ENCODE measurements at places on chromosomes 2 and 18.

DNA sequence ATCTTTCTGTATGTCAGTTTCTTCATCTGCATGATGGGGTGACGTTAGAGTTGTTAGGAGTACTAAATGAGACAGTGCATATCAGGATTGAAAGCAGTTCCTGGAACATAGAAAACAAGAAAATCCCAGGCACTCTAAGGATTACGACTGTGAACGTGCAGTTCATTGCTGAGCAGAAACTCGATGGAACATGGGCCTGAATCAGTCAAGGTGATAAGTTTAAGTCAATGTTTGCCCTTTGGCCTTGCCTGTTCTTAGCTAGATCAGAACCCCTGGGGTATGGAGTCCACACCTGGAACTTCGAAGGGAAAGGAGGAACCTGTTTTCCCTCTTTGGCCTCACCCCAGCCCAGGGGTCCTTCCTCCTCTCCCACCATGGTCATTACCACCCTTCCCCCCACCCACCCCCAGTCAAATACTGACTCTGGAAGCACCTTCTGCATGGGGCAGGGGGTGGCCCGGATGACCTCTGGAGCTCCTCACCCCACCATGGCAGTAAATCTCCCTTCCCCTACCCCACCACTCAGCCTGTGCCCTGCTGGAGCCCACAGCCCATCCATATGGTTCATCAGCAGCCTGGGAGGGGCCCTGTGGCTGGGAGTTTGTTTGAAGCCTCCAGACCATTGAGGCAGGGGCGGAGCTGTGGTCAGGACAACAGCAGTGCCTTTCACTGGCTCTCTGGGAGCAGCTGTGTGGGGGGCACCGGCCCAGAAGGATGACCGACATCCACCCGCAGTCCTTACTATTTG is 164.1 kb downstream of the SMAD7 start:
- H3K36me3 ChIP-seq = no peaks in the 10 kb centered on the region
- no peaks in the 10 kb centered on the region for H3K27me3 ChIP-seq

DNA sequence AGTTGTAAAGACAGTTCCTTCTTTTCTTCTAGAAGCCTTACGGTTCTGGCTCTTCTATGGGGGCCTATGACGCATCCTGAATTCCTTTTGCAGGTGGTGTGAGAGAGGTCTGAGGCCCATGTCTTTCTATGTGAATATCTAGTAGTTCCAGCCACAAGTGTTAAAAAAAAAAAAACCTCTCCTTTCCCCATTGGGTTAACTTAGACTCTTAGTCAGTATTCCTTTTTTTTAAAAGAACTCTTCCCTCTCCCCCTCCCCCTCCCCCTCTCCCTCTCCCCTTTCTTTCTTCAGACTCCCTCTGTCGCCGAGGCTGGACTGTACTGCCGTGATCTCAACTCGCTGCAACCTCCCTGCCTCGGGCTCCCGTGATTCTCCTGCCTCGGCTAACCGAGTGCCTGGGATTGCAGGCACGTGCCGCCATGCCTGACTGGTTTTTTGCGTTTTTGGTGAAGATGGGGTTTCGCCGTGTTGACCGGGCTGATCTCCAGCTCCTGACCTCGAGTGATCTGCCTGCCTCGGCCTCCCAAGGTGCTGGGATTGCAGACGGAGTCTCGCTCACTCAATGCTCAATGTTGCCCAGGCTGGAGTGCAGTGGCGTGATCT is 11.4 kb upstream of the CIDEA start:
- H3K4me3 ChIP-seq = no peak overlapping the region
- H3K36me3 ChIP-seq = no peaks in the 10 kb centered on the region
- DNase-seq = no peak
- no peak overlapping the region for H3K27ac ChIP-seq

GRCh38 chr2:109029490-109030201 is 40.6 kb upstream of the EDAR start:
- no peaks in the 10 kb centered on the region for H3K36me3 ChIP-seq
- H3K4me3 ChIP-seq = no peak overlapping the region
- H3K27ac ChIP-seq = no peak overlapping the region
- no peaks in the 10 kb centered on the region for H3K27me3 ChIP-seq
- DNase-seq = no peak

GRCh38 chr2:20421336-20421987 is 25.4 kb upstream of the RHOB start:
- peak overlapping the region; percentile 11 for H3K27ac ChIP-seq
- H3K4me3 ChIP-seq = no peak overlapping the region
- H3K4me1 ChIP-seq = peaks cover 12% of the 10 kb centered on the region
- no peaks in the 10 kb centered on the region for H3K27me3 ChIP-seq
- peak; percentile 74 for DNase-seq

GRCh38 chr2:67453310-67453709 is 56.2 kb downstream of the ETAA1 start:
- no peak overlapping the region for H3K27ac ChIP-seq
- H3K36me3 ChIP-seq = no peaks in the 10 kb centered on the region
- no peak for DNase-seq
- no peaks in the 10 kb centered on the region for H3K27me3 ChIP-seq
- no peaks in the 10 kb centered on the region for H3K4me1 ChIP-seq
- no peak overlapping the region for H3K4me3 ChIP-seq
